ENCODE measurements at places on chromosomes 13 and 19.
A peak's percentile ranks its signal among the peaks of the same experiment; 100 is the strongest.

- peak; percentile 75 for DNase-seq
These were observed 44.8 kb upstream of the ALOX5AP start for GRCh38 chr13:30690282-30691188.

GRCh38 chr19:13087795-13088537 lies 14.7 kb downstream of the LYL1 start:
- no peak for DNase-seq

GRCh38 chr13:87524775-87525174 lies 146.4 kb upstream of the SLITRK5 start:
- no peak for DNase-seq

GRCh38 chr19:10884274-10884673 lies 12.9 kb downstream of the CARM1 start:
- peak; percentile 45 for DNase-seq

DNA sequence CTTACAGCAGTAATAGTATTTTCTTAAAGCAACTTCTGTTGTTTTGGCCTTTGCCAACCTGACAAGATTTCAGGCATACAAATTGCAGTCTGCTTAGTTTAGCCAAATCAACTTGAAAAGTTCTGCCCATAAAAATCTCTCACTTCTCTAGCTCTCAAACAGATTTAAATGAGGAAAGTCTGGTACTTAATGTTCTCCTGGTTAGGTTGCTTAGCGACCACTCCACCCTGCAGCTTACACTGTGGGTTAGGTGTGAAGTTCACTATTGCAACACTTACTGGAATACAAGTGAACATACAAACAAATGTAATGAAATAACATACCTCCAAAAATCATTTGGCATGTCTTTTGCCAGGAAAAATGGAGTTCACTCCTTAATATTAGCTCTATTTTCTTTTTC lies 178.7 kb upstream of the PCDH9 start:
- DNase-seq, result no peak

GRCh38 chr13:39866722-39867121 lies 211.3 kb downstream of the COG6 start:
- DNase-seq, result no peak

GRCh38 chr13:32737111-32737571 lies 150.9 kb downstream of the PDS5B start:
- DNase-seq, result no peak

GRCh38 chr13:21463424-21463823 lies 4.3 kb upstream of the ZDHHC20 start:
- no peak for DNase-seq
